Panc1 (cell line): ENCODE measurements at places on chromosomes 2 and 18.

GRCh38 chr2:61485281-61485680 lies 14.4 kb upstream of the USP34 start:
- no peak for DNase-seq

DNA sequence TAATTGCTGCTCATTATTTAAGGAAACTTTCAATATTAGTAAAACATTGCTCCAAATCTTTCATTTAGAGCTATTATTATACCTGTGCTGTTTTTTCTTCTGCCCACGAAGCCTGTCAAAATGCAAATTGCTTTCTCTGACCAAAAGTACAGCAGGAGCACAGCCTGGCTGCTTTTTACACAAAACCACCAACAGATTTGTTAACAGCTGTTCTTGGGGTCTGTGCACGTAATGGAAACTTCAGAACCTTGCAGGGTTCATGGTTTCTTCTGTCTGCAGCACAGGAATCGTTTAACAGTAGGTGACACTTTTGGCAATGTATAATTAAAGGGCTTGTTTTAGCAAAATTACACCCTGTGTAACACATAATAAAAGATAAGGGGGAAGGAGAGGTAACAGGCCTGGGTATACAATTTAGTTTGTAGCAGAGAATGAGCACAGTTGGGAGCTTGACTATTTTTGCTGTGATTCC lies 447.3 kb downstream of the KCNJ3 start:
- no peak for DNase-seq

DNA sequence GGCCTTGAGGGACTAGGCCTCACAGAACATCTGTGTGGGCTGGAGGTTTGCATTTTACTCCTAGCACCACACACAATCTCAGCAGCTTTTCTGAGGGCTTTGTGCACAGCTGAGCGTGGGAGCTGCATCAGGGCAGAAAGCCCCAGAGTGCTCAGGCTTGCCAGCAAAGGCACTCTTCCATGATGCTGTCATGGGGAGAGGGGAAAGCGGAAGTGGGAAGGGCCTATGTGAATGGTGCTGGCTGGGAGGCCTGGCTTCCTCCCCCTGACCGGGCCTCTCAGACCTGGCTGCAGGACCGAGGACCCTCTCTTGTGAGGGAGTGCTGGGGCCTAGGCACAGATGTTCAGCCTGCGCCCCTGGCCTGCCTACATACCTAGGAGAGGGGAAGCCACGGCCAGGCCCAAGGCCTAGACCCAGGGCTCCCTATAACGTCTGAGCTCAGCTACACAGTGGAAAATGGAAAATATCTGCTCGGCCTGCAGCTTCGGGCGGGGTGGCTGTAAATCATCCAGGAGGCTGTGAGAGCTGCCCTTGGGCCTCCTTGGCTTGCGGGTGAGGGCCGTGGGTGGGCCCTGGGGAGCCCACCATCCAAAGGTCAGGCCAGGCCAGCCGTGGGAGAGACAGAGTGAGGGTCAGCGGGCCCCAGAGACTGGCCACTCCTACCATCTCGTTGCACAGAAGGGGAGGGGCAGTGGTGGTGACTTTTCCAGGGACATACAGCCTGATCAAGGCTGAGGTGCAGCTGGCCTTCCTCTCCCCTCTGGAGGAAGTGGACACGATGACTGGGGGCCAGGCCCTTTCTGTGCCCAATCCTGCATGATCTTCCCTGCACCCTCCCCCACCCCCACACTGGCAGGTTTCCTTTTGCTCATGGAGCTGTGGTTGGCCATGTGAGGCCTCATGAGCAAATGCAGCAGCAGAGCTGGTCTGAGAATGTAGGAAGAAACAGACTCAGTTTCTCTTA lies 22.8 kb downstream of the GLI2 start:
- no peak for DNase-seq

- DNase-seq, result no peak
Measured at GRCh38 chr2:170216428-170216827, 38.5 kb downstream of the MYO3B start.

GRCh38 chr2:199581408-199581807 lies 123.7 kb upstream of the SATB2 start:
- no peak for DNase-seq

DNA sequence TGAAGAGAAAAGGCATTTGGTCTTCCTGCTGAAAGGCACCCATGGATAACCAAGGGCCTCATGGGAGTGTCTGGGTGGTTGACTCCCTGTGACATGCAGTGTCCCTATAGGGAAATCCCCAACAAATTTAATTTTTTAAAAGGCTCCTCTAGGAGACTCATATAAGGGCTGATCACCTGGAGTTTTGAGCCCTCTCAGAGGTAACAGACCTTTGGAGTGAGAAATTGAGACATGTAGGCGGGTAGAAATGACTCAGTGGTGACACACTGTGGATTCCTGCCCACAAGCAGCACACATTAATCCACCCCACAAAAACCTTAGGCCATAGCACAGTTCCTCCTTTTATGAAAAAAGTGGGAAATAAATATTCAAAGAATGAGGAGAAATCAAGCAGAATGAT lies 557.0 kb upstream of the CNTNAP5 start:
- no peak for DNase-seq

DNA sequence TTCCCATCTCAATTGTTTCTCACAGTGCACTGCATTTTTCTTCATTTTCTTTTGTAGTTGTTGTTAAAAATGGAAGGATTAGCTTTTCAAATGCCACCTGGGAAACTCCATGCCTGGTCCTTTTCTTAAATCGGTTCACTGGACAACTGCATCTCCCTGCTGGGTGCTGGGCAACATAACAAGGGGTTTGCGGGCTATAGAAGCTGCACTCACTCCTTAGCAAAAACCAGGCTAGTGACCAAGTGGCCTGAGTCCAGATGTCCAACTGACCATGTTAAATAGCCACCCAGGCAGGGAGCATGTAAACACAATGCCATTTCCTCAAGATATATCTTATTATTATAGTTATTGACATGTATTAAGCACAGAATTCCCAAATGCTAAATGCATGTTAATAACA lies 264.9 kb downstream of the ICOS start:
- no peak for DNase-seq

GRCh38 chr18:44651918-44652572 lies 28.6 kb upstream of the SETBP1 start:
- no peak for DNase-seq

GRCh38 chr18:61169386-61169785 lies 163.8 kb upstream of the CDH20 start:
- DNase-seq, result no peak

DNA sequence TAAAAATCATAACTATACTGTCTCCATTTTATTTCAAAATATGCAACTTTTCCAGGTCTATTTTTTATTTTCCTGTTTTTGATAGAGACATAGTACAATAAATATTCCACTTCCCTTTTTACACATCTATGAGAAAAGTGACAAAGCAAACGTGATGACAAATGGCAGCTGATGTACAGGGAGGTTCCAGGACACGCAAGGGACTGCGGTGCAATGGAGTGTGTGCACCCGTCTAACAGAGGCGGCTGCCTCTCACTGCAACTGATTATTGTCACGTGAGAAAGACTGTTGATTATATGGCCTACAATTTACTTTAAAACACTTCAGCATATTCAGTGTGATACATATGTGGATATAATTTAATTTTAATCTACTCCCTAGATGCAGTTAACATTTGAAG lies 142.6 kb downstream of the LRRC30 start:
- DNase-seq, result no peak

- no peak for DNase-seq
Measured at GRCh38 chr2:191150230-191150599, 579 bp downstream of the STAT4 start.

GRCh38 chr2:120132190-120132589 lies 91.0 kb downstream of the TMEM185B start:
- no peak for DNase-seq

- no peak for DNase-seq
Measured at GRCh38 chr18:9906481-9906880, 7.3 kb upstream of the VAPA start.

DNA sequence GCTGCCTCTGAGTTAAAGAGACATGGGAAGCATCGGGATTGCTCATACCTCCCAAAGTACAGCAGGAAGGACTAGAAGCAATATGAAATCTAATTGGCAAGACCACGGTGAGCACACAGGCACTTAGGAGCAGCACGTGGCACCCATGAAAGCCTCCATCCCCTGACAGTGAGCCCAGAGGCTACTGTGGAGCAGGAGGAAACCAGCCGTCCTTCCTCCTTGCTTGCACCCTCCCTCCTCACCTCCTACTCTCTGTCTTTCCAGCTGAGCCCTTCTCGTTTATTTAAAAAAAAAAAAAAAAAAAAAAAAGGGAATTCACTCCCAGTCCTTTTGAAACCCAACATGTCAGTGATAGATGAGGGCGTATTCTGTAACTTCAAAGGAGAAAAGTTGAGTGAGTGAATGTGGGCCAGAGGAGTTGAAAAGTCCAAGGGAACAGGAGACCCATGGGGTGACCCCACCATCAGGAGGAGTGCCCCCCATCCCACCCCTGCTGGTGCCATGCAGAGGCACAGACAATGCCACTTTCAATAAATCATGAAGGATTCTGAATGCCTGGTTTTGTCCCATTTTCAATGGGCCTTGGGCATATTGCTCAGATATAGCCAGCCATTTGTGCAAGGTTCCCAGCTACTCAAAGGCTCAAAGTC lies 96.6 kb upstream of the ALPP start:
- DNase-seq, result no peak

GRCh38 chr2:164839914-164840457 lies 1.6 kb downstream of the COBLL1 start:
- DNase-seq, result no peak

DNA sequence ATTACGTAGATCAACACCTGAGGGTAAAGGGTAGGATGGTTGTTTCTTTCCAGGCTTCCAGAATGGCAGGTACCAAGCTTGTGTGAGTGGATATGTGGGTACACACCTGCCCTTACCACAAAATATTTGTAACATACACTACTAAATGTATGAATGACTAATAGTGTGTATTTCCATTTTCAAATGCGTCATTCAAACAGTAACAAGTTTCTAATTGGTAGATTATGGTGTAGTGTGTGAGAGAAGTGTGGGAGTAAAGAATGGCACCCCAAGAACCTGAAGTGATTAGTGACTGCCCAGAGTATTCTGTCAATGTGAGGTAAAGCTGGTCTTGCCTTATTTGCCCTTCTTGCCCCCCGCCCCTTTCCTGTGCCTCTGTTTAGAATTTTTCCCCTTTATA lies 21.1 kb downstream of the AGPS start:
- DNase-seq, result no peak

DNA sequence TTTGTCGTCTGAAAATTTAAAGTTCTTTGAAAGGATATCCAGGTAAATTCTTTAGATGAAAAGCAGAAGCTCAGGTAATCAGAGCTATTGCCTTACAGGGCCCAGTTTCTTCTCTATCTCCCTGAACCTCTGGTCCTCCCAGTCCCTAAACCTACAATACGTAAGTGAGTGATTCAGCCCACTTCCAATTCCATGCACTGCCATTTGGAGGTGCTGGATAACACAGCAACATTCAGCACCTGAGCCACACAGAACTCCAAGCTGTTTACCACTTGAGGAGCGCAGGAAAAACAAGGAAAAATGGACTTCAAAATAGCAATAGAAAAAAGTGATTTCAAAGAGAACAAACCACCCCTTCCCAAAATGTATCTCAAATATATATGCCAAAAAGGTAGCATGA lies 105.0 kb upstream of the DNAJC10 start:
- no peak for DNase-seq

DNA sequence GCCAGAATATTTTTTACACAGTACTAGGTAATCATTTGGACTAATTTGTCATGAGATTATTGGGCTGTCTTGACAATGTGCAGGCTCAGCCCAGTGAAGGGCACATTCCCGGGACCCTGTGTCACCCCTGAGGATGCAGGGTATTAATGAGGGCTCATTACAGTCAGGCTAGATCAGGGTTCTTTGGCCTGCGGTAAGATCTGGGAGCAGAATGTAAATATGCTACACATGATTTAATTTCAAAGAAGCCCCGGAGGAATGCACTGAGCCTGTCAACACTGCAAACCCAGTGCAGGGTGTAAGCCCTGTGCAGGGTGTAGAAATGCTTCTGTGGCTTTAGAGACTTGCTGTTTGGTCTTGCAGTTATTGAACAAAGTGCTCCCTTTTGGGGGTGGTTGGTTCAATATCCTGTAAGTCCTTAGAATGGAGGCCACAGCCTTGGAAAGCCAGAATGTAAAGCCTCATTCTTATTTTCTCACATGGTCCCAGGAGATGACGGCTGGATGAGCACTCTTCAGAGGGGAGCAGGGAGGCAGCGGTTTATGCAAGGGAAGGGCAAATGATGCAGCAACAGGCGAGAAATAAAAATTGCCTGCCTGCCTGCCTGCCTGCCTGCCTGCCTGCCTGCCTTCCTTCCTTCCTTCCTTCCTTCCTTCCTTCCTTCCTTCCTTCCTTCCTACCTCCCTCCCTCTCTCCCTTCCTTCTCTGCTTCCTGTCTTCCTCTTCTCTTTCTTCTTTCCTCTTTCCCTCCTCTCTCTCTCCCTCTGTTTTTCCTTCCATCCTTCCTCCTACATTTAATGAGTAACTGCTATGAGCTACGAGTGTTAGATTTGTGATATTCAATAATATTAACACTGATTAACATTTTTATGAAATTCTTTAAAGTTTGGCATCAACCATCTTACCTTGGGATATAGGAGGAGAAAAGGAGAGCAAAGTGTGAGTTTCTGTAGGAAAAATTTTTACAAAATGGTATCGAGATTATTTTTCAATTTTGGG lies 148.8 kb downstream of the VAPA start:
- DNase-seq, result no peak

GRCh38 chr2:230925879-230926765 lies 1.1 kb upstream of the GPR55 start:
- DNase-seq, result no peak

DNA sequence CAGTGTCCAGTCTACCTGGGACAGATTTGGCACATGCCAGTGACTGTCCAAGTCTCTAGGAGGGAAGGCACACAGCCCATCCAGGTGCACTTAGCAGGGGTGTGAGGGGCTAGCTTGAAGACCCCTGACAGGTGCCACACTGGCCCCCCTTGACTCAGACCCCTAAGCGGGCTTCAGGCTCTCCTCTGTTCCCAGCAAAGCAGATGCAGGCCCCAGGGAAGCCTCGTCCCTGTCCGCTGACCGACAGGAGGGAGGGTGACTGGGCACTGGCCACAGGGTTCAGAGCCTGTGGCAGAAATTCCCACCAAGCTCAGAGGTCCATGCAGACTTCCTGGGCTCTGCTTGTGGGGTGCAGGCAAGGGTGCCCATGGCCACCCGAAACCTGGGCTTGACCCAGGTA lies 239.8 kb upstream of the MYT1L start:
- no peak for DNase-seq

DNA sequence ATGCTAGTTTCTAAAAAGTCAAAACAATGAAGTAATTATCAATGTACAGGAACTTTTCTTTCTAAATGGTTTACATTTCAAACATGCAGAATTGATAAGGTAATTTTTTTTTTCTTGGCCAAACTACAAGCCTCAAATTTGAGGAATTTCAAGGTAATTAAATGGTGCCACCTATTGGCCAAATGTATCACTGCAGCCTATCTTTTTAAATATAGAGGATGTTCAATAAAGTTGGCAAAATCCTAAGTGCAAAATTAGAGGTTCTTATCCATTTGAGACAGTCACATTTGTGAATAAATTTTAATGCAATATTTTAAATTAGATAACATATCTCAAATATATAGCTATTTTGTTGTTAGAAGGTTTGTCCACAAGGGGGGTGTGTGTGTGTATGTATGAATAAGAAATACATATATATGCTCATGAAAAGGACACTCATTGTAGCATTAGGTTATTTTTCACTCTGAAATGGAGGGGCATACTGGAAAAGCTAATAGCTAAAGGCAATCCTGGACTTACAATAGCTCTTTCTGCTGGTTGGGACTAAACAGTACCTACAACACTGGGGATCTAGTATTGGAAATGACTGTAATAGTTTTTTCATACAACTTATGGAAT lies 26.2 kb downstream of the MMADHC start:
- no peak for DNase-seq
